ENCODE measurements at places on chromosomes 11 and 22. TPM values are rescaled to one million over a fixed set of nuclear protein-coding genes. Genes with fewer than 3 reads are reported as not detected.

GRCh38 chr11:82732734-82733443 lies 775 bp downstream of the FAM181B start:
- peak; percentile 33 for DNase-seq

DNA sequence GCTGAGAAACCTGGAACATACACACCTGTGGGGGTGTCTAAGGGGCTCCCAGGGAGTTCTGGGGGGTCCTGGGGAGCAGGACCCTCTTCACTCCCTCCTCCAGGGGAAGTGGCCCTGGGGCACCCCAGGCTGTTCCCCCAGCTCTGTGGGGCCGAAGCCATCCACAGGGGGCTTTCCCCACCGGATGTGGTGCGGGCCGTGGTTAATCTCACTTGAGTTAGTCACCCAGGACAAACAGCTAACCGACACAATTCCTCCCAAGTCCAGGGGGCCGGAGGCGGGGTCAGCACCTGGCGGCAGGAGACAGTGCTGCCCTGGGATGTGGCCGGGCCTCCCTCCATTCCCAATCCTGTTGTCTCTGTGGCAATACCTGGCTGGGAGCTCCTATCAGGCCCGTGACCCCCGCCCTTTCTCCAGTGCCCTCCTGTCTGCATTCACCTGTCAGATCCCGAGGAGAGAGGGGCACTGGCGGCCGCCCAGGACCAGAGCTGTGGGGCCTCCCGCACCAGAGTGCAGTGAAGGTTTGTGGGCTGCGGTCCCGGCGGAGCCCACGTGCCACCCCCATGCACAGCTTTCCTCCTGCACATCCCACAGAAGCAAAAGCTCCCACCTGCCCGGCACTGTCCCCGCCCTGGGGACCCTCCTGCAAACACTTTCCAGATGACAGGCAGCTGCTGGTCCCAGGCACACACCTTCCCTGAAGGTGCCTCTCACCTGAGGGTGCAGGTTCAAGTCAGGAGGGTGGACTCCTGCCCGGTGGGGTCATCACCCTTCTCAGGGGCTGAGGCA lies 5.2 kb upstream of the MUC5AC start:
- DNase-seq, result no peak

GRCh38 chr11:37907436-37908218 lies 1309.6 kb upstream of the RAG2 start:
- no peak for DNase-seq

GRCh38 chr11:92841719-92842118 lies 127.7 kb upstream of the MTNR1B start:
- DNase-seq, result no peak

- no peak for DNase-seq
Observed at GRCh38 chr11:66084821-66085475, 14.9 kb downstream of the PACS1 start.

- no peak for DNase-seq
Observed at GRCh38 chr22:19504900-19505734, 19.1 kb downstream of the CLDN5 start.

DNA sequence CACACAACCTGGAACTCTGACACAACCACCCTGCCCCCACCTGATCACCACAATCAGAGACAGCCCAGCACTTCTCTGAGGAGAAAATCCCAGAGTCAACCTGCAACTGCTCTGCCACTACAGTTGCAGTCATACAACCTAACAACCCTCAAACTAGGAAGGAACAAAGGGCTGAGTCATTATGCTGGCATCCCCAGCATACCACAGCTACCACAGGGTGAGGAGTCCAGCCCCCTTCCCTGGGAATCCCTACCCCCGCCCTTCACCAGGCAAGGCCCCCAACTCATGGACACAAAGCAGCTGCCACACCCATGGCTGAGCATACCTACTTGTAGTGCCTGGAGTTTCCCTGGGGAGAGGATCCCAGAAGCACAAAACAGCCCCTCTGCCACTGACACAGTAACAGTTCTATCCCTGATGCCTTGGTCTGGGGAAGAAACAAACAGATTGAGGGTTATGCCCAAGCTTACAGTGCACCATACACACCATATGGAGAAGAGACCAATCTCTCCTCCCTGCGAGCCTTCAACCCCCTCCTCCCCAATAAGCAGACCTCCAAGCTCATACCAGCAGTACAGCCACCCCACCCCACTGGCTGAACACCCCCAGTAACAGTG lies 68.5 kb upstream of the C11orf58 start:
- no peak for DNase-seq

- DNase-seq, result no peak
Observed at GRCh38 chr11:46616551-46617133, 385 bp downstream of the HARBI1 start.

DNA sequence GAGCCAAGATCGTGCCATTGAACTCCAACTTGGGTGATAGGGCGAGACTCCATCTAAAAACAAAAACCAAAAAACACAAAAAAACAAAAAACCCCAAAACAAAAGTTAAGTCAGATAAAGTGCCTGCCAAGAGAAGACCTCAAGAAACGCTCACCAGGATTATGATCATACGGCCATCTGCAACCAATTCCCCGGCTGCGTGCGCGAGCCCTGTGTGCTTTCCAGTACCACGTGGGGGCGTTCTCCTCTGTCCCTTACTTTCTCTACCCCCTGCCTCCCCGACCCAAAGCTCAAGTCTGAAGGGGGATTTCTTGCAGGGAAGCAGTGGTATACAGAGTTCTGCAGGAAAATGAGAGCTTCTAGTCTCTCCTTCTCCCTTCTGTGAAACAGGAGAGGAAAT lies 10.5 kb upstream of the RPS19BP1 start:
- DNase-seq, result no peak

GRCh38 chr11:78189851-78190250 lies 1.1 kb downstream of the USP35 start:
- DNase-seq, result no peak

- DNase-seq, result no peak
Observed at GRCh38 chr22:20436768-20437612, 635 bp downstream of the SCARF2 start.

DNA sequence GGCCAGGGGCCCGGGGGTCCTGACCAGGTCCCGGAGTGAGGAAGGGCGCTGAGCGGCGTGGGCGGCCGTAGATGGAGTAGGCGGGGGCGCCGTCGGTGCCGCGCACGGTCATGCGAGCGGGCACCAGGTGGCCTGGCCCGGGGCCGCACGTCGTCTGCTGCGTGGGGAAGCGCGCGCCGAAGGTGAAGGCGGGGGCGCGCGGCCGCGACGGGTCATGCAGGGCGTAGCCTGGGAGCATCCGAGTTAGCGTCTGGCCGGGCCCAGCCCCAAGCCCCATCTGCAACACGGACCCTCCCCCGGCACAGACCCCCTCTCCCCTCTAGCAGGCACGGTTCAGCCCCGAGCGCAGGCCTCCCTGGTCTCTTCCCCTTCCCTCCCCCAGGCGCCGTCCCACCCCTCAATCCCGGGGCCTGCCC lies 1.7 kb upstream of the TYMP start:
- DNase-seq, result no peak

GRCh38 chr11:68146704-68147474 lies 25.7 kb upstream of the CHKA start:
- DNase-seq, result no peak

- no peak for DNase-seq
Observed at GRCh38 chr11:80635178-80635577, 1194.3 kb upstream of the TENM4 start.

DNA sequence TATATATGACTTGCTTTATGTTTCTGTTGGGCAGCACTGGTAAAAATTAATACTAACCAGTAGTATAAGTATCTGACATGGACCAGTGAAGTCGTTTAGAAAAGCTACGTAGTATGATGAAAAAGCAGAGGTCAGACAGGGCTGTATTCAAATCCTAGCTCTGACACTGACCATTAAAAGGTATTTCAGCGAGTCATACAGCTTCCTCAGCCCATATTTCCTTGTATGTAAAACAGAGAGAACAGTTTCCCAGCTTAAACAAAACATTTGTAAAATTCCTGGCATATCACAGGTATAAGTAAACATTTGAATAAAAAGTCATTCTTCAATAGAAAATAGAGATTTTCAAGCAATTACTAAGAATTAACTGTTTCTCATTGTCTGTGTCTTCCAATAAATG lies 4.2 kb downstream of the NOX4 start:
- DNase-seq, result no peak

GPHA2 gene
- polyA plus RNA-seq, result 2.6 TPM

PICALM gene
- polyA plus RNA-seq, result 334 TPM

GDPD4 gene
- 0.17 TPM for polyA plus RNA-seq

B4GALNT4 gene
- polyA plus RNA-seq, result 65.8 TPM

POLR3H gene
- polyA plus RNA-seq, result 30.5 TPM

ADM2 gene
- 4.8 TPM for polyA plus RNA-seq
